ENCODE measurements at places on chromosomes 2 and 18. TPM values are rescaled to one million over a fixed set of nuclear protein-coding genes. Genes with fewer than 3 reads are reported as not detected.

- no peak for DNase-seq
These were observed 447.5 kb downstream of the TNS1 start for GRCh38 chr2:217555081-217555876.

- no peak for DNase-seq
These were observed 5.1 kb downstream of the NCK2 start for GRCh38 chr2:105749583-105750400.

- DNase-seq = no peak
These were observed 210.4 kb upstream of the DSEL start for GRCh38 chr18:67726882-67727281.

DNA sequence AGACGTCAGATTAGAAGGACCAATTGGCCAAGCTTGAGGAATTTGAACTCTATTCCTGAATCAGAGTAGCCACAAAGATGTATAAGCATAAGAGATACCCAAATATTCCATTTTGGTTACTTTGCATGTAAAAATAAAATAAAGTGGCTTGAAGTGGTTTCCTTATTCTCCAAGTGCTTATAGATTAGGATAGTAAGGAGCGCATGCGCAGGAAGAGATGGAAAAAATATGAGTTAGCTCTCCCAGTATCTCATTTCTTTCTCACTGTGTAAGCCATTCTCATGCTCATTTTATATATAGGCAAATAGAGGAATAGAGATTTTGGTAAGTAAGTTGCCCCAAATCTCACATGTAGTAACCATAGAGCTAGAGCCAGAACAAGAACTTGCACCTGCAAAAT lies 241.3 kb downstream of the SETBP1 start:
- no peak for DNase-seq

GRCh38 chr2:27427863-27428212 lies 593 bp upstream of the NRBP1 start:
- DNase-seq = no peak

GRCh38 chr2:206443735-206444527 lies 599 bp downstream of the ADAM23 start:
- no peak for DNase-seq

- DNase-seq = no peak
These were observed 26.5 kb upstream of the EML4 start for GRCh38 chr2:42142547-42143184.

- no peak for DNase-seq
These were observed 578.7 kb upstream of the ID2 start for GRCh38 chr2:8103085-8103708.

GRCh38 chr2:102013206-102014040 lies 21.7 kb downstream of the IL1R2 start:
- no peak for DNase-seq

GRCh38 chr2:63942788-63943187 lies 76.4 kb downstream of the VPS54 start:
- no peak for DNase-seq

- no peak for DNase-seq
These were observed 99.1 kb downstream of the SLC25A12 start for GRCh38 chr2:171794918-171795317.

GRCh38 chr2:8437228-8437948 lies 244.5 kb upstream of the ID2 start:
- DNase-seq = no peak

- DNase-seq = no peak
These were observed 82.6 kb upstream of the KYNU start for GRCh38 chr2:142794850-142795249.

DNA sequence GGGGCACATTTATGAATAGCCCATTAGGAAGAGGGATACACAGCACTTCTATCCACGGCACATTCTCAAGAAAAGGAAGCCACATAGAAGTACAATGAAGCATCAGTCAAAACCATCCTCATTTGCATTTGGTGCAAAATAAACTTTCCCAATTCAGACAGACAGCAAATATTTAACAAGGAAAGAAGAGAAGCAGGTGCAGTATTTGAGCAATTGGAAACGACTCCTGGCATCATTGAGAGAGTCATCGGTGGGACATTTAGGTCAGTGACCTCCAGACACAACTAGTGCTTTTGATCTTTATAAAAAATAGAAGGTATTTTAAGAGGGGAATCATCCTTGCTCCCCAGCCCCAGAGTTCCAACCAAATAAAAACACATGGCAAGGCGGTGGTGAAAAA lies 118.0 kb downstream of the MREG start:
- no peak for DNase-seq

- peak; percentile 78 for DNase-seq
These were observed at the start of gene CDK5R2 for GRCh38 chr2:218959141-218959731. Gene CDK5R2, plus strand, starts transcription at chr2:218959666. Its CDS starts 155 bp downstream, at chr2:218959821.

- no peak for DNase-seq
These were observed 98.6 kb downstream of the GFPT1 start for GRCh38 chr2:69288429-69288828.

DNA sequence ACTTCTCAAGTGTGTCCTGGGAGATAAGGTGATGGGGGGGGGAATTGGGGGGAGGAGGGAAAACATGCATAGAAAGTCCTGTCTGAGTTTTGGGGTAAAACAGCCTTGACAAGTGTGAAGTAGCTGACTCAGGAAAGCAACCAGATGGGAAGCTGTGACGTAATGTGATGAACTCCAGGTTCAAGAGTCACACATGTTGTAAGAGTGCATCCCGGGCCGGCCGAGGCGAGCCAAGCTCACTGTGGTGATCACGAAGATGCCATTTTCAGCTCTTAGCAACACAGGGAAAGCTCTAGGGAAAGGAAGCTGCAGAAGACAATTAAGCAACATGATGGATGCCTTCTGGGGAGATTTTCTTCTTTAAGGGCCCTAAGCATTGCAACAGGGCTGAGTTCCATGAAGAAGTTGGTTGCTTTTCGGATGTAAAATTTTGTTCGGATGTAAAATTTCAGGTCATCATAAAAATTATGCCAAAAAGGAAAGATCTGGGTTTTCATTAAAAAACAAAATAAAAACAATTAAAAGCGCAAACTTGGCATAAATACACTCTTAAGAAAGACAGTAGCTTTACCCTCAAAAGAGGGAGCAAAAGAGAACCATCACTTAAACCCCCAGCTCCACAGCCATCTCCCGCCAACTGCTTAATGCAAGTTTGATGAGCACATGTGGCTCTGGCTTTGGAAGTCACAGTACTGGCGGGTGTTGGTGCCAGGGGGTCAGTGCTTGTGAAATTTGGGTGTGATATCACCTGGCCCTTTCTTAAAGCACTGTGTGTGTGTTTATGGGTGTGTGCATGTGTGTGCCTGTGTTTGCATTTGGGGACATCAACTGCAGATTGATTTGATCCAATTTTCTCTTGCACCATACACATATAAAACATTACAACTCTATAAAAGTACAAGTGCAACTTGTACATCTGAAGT lies 19.1 kb downstream of the SERTAD2 start:
- peak; percentile 70 for DNase-seq

DNA sequence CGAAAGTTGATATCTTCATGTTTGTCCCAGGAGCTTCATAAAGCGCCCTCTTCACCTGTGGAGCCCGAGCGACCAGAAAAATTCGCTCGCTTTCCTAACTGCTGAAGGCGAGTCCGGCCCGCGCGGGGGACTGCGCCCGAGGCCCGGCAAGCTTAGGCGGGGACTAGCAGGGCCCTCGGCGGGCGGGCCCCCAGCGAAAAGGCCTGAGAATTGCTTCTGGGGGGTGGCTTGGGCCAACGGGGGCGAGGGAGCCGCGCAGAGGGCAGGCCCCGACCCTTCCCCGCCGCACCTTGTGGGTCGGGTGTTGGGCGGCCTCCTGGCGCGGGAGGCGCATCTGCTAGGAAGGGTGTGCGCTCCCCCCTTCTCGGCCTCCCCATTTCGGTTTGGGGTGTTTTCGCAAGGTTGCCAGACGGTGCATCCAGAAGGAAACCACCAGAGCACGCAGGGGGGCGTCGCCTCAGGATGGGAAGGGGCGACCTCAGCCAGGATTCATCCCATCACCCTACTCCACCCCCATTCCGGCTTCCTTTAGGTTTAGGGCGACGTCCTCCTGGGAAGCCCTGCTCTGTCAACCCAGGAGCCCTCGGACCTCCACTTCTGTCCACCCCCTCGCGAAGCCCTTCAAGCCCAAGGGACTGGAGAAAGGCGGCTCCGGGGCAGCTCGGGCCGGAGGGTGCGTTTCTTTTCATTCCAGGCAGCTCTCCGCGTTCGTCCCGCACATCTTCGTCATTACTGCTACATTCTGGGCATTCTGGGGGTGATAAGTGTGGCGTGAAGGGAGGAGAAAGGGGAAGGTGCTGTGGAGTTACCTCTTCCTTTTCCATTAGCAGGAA lies 9.1 kb downstream of the SP9 start:
- DNase-seq = peak; percentile 65

DNA sequence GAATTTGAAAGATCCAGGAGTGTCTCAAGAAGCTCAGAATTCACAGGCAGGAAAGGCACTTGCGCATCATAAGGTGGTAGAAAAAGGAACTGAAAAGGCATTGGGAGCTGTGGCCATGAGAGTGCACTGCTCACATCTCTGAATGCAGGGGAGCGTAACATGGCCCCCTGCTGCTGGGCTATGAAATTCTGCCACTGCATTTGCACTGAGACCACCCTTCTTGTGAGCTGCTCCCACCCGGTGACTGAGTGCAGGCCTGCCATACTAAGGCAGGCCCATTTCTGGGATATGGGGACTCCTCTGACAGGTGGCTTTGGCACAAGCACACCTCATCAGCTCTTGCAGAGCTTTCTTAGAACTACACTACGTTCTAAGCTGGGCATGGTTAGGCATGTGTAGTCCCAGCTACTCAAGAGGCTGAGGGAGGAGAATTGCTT lies 25.3 kb upstream of the STARD7 start:
- no peak for DNase-seq

GRCh38 chr2:193523662-193524061 lies 1328.9 kb upstream of the TMEFF2 start:
- DNase-seq = no peak

- DNase-seq = no peak
These were observed 135.5 kb upstream of the PKDCC start for GRCh38 chr2:41912337-41912736.

TMEM178A gene
- total RNA-seq = 3.0 TPM

BOLL gene
- total RNA-seq = not detected

SULT1C2 gene
- total RNA-seq = 0.87 TPM

ATP6V1B1 gene
- total RNA-seq = not detected

GLI2 gene
- total RNA-seq = 2.2 TPM

VWC2L gene
- total RNA-seq = not detected
